ENCODE measurements at places on chromosomes 1 and 21.

DNA sequence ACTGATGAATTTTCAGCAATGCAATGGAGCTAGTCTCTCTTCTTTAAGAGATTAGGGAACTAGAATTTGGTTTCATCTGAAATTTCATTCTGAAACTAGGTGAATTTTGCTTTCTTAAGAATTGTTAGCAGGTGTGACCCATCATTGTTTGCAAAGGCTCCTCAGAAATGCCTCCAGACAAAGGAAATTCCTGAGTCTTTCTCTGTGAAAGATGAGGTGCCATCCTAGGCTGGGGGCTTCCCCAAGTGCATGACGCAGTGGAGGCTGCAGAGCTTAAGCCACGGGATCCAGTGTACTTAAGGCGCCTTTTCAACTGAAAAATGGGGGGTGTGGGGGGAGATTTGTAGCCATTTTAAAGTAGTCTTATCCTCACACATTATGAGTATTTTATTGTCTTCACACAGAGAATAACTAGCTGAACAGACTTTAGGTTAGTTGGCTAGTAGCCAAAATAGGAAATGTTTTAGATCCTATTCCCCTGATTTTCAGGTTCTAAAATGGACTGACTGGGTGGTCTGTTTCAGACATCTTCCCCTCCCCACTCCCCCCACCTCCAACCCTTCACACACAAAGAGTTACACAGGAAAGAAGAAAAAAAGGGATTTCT is 202.0 kb downstream of the NFIA start:
- DNase-seq: no peak

- DNase-seq: no peak
Observed at GRCh38 chr1:230220478-230220877, 153.4 kb downstream of the GALNT2 start.

GRCh38 chr21:25371841-25372425 is 235.3 kb downstream of the MRPL39 start:
- no peak for DNase-seq

GRCh38 chr1:32889731-32890278 is 3.5 kb downstream of the HPCA start:
- DNase-seq: no peak

DNA sequence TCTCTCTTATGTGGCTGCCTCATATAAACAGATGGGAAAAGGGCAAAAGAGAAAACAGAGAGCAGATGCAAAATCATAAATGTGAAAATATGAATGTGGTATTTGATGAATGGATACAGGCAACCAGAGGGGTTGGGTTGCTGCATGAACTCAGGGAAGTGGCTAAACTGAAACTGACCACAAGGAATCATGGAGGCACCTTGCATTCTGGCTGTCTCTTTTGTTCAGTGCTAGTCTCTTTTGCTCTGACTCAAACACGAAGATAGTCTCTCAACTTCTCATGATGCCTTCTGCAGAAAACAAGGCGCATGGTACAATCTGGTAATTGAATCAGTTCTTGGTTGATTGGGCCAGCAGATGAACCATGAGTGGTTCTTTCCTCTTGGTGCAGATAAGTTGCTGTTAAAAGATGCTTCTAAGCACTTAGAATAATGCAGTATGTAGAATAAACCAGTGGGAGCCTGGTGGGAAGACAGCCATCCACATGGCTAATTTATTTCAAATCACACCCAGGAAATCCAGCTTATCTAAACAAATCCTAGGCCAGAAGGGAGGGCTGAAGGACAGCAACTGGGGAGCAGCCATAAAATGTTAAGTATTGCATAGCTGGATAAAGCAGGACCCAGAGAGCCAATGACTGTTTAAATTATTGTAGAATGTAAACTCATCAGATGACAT is 64.2 kb downstream of the HLX start:
- DNase-seq: no peak

- no peak for DNase-seq
Observed at GRCh38 chr1:45095450-45095849, 83.4 kb downstream of the UROD start.

DNA sequence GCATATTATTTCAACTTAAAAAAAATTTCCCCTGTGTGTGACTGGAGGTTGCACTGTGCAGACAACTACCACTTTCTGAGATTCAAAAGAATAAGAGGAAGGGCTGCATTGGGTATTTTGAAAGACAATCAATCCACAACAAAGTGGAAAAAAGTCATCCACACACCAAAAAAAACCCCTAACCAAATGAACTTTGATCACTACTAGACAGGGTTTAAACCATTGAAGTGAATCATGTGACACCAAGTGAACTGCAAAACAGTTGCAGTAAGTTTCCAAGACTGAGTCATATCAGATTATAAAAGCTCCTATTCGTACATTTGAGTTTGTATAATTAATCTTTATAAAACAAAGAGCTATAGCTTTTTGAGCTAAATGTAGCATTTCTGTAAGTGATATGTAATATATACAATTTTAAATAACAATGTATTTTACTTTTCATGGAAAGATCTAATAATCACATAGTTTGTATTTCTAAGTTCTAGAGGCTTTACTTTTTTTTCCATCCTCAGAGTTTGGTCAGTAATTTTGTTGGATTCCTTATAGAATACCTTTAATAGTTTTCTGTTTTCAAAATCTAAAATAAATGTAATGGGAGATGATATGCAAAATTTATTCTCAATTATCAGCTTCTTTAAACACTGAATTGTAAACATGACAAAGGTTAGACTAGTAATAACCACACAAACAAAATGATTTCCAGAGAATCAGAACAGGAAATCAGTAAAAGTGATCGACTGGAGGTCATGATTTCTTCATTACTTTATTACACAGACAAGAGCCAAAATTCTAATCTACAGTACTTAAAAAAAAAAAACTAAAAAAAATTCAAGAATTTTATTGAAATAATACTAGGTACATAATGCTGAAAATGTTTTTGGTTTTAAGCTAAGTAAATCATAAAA is 50.5 kb upstream of the GFI1 start:
- DNase-seq: no peak

DNA sequence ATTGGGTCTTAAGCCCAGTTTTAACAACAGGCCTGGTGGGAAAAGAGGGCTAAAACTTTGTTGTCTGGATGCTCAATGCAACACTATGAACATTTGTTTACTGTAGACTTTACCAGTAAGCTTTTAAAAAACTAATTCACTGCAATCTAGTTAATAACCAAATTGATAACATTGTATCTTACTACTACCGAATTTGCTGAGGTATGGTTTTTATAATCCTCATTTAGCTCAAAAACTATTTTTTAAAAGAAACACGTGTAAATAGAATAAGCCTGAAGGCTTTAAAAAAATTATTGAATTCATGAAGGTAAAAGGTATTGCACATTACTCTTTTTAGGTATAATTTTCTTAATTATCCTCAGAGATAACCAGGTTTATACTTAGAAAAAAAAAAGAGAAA is 500.6 kb downstream of the RWDD3 start:
- DNase-seq: no peak

GRCh38 chr1:27821761-27822315 is 8.7 kb upstream of the PPP1R8 start:
- no peak for DNase-seq

GRCh38 chr1:223429821-223430220 is 36.6 kb downstream of the CCDC185 start:
- DNase-seq: no peak

DNA sequence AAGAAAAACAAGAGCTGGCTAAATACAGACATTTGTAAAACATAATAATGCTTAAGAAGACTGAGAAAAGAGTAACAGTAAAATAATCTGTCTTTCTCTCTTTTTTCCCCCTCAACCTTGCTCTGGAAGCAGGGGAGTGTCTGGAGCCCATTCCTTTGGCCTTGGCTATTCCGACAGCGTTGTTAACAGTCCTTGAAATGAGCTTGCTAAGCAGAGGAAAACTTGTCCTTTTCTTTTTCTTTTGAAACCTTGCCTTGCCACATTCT is 6.7 kb upstream of the CA6 start:
- DNase-seq: no peak

- DNase-seq: no peak
Observed at GRCh38 chr1:43271186-43272118, 1.7 kb downstream of the TMEM125 start.

DNA sequence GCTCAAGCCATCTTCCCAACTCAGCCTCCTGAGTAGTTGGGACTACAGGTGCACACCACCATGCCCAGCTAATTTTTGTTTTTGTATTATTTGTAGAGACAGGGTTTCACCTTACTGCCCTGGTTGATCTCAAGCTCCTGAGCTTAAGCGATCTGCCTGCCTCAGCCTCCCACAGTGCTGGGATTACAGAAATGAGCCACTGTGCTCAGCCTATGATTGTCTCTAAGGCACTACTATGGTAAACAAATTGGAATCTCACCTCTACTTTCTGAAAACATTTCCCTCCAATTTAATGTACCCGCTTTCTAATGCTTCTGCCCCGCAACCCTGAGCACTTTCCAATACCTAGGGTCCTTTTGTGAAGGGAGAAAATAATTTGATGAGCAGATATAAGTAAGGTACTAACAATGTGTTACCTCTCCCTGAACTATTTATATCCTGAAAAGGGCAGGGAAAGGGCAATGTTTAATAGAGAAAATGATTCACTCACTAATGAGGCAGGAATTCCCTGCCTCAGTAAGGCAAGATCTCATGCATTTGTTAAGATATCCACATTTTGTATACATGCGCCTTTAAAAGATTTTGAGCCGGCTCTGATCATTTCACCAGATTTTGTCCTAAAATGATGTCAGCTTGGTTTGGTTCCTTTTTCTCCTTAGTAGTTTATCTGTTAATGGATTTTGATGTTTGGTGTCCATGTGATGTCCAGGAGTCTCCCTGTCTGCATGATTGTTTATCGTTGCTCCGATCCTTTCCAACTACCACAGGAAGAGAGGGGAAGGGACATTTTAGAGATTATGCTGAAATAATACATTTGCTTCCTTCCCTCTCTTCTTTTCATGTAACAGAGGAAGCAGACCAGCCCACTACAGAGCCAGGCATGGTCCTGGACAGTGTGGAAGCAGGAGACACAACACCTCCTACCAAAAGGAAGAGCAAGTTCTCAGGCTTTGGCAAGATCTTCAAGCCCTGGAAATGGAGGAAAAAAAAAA is 47.3 kb upstream of the RCC1 start:
- no peak for DNase-seq

DNA sequence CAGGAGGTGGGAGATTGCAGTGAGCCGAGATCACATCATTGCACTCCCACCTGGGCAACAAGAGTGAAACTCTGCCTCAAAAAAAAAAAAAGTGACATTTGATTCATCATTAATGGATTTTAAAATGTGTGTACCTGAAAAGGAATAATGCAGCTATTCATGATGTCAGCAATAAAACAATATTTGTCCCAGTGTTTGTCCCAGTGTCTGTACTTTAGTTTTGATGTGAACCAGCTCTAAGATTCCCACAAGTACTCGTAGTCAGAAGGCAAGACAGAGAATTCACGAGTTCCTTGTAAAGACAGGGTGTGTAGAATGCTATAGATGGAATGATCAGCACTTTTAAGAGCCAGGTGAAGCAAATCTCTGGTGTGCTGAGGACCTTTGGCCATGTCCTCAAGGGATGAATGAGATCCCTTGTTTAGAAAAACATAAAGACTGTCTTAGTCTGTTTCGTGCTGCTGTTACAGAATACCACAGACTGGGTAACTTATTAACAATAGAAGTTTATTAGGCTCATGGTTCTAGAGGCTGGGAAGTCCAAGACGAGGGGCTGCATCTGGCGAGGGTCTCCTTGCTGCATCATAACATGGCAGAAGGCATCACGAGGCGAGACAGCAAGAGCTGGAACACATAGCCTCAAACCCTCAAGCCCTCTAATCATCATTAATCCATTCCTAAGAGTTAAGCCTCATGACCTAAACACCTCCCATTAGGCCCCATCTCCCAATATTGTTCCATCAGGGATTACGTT is 12.0 kb upstream of the TMPRSS2 start:
- DNase-seq: no peak

DNA sequence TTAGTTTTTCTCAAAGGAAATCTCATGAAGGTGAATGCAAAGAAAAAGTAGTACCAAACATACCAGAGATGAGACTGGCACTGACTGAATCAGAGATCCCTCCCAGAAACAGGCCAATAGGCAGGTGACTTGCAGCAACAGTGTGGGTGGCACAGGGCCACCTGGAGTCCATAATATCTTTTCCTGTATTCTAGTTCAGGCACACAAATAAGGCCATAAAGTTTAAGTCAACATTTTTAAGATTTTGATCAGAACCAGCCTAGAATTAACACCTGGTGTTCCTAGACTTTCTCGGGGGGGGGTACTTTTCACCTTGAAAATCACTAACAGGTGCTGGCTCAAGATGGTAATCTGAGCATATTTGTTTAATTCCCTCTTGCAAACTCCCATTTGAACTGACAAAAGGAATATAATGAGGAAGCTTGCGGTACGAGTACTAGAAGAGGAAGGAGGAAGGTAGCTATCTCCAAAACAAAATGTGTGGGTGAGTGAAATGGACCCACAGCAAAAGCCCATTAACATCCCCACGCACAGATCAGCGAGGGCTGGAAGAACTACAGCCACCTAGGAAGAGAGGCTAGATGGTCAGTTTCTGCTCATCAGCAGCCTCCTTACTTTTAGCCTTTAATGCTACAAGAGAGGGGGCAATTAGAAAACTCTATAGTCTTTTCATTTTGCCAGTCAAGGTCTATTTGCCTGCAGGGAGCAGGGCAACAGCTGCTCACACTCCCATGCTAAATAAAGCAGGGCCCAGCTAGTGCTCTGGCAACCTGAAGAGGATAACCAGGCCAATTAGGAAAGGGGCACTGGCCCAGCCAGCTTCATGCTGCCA is 18.9 kb downstream of the SDE2 start:
- DNase-seq: no peak

DNA sequence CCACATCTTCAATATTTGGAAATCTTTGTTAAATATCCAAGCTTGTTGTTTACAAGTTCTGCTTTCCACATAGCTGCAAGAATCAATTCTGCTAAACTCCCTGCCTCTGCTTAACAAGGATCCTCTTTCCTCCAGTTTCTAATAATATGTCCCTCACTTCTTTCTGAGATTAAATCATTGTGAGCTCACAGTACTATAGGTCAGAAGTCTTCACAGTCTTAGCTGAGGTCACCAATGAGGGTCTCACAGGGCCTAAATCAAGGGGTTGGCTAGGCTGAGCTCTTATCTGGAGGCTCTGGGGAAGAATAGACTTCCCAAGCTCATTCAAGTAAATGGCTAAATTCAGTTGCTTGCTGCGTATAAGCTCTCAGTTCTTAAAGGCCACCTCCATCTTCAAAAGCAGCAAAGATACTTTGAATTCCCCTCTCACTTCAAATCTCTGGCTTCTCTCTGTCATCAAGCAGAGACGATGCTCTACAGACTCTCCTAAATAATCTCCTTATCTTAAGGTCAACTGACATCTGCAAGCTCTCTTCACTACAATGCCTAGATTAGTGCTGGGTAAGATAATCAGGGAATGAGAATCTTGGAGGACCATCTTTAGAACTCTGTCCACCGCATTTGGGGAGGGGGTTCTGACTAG is 175.3 kb downstream of the PLPPR4 start:
- no peak for DNase-seq

GRCh38 chr1:73326663-73327062 is 871.3 kb downstream of the LRRIQ3 start:
- no peak for DNase-seq

- DNase-seq: no peak
Observed at GRCh38 chr1:70486676-70487458, 75.8 kb downstream of the CTH start.
